MCF 10A (cell line): ENCODE measurements at places on chromosomes 2 and 18. TPM values are rescaled to one million over a fixed set of nuclear protein-coding genes. Genes with fewer than 3 reads are reported as not detected.

- no peaks in the 10 kb centered on the region for H3K4me1 ChIP-seq
- no peak overlapping the region for H3K27ac ChIP-seq
- H3K27me3 ChIP-seq = no peaks in the 10 kb centered on the region
- DNase-seq = no peak
- H3K4me3 ChIP-seq = no peak overlapping the region
These were observed 266.5 kb downstream of the PTGR3 start for GRCh38 chr18:74942319-74942910.

The SLC9A4 gene
- 0.07 TPM in 1 of 2 replicates, not detected in the other for total RNA-seq

GRCh38 chr18:24362757-24363156, 34.9 kb downstream of the OSBPL1A start:
- H3K27me3 ChIP-seq = no peaks in the 10 kb centered on the region
- no peak overlapping the region for H3K4me3 ChIP-seq
- H3K27ac ChIP-seq = no peak overlapping the region
- no peak for DNase-seq
- H3K4me1 ChIP-seq = no peaks in the 10 kb centered on the region

The FRZB gene
- 0.09 and 0.20 TPM in 2 replicates for total RNA-seq
